ENCODE measurements at places on chromosomes 12 and 14.

- DNase-seq, result no peak
Observed at GRCh38 chr12:84329938-84330337, 582.7 kb downstream of the SLC6A15 start.

- no peak for DNase-seq
Observed at GRCh38 chr12:71431991-71432390, 7.6 kb upstream of the LGR5 start.

GRCh38 chr12:132129007-132129406, 15.1 kb downstream of the DDX51 start:
- DNase-seq, result no peak

- DNase-seq, result no peak
Observed at GRCh38 chr14:61609191-61609843, 86.0 kb upstream of the HIF1A start.

- DNase-seq, result no peak
Observed at GRCh38 chr12:10873378-10873777, 10.7 kb downstream of the PRH1 start.

DNA sequence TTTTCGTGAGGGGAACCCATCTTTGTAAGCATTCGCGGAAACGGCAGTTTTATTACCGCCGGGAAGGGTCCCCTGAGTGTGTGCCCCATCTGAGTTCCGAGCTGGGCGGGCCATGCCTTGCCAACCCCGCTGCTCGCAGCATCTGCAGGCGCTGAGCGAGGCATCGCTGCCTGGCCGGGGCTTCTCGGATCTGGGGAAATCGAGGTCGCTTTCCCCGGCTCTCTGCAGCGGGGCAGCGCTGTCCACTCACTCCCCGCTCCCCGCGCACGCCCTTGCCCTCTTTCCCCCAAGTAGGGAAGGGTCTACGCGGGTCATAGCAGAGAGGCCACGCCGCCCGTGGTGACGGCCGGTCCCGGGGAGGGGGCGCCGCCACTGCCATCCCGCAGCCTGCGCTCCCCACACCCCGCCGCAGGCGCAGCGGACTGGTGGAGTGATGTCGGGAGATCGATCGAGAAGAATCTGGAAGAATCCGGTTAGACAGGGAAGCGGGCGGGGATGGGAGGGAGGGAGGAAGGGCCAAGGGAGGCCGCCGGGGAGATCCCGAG, 507 bp upstream of the FKBP4 start:
- DNase-seq, result no peak

GRCh38 chr12:124786061-124786964, 77.4 kb downstream of the SCARB1 start:
- no peak for DNase-seq
